GM23338 (cell line): ENCODE measurements at places on chromosomes 6 and 20. TPM values are rescaled to one million over a fixed set of nuclear protein-coding genes. Genes with fewer than 3 reads are reported as not detected.

GRCh38 chr20:40754339-40754943 is 65.4 kb upstream of the MAFB start:
- no peak for DNase-seq

DNA sequence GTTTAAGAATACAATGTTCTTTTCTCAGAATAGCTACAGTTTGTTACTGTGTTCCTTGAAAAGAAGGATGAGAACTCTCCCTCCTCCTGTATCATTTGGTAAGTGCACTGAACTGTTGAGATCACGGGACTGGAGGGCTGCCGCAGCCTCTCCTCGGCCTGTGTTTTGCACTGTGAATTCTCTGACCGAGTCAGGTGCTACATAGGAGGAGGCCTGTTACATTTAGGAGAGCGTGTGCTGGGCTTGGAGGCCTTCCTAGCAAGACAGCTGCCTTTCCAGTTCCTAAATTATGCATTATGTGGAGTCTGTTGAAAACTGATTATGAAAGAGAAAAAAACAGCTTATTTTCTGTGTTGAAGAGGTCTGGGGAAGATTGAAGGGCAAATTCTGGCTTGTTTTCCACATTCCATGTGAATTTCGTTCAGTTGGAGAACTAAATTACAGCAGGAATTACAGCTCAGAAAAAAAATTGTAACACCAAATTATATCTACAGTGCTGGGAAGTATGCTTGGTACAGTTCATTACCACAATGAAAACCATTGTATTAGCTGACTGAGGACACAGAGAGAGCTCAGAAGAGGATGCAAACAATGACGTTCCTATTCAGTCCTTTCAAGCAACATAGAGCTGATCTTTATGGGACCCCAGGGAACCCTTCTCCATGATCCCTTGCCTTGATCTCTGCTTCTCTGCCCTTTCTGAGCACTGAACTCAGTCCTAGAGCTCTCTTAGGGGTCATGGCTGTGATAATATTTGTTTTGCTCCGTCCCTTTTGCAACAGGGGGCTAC is 2.8 kb downstream of the TMC2 start:
- DNase-seq: no peak

- no peak for DNase-seq
These were observed 44.8 kb downstream of the AKAP12 start for GRCh38 chr6:151284548-151285017.

DNA sequence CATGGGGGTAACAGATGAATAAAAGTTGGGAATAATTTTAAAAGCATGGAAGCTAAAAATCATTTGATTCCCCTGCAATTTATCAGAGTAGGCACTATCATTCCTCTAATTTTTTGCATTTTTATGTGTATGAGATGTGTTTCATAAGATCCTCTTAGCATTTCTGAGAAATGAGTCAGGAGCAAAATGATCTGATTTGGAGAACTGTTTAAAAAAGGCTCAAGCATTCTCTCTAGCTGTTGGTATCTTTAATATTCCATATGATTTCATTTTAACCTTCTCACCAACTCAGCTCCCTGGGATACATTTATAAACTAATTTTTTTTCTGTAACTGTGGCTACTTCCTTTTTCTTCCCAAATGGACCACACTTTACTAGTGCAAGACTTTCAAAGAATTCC is 60.9 kb downstream of the MCHR2 start:
- no peak for DNase-seq

- no peak for DNase-seq
These were observed 67.9 kb upstream of the THBS2 start for GRCh38 chr6:169321546-169321945.

DNA sequence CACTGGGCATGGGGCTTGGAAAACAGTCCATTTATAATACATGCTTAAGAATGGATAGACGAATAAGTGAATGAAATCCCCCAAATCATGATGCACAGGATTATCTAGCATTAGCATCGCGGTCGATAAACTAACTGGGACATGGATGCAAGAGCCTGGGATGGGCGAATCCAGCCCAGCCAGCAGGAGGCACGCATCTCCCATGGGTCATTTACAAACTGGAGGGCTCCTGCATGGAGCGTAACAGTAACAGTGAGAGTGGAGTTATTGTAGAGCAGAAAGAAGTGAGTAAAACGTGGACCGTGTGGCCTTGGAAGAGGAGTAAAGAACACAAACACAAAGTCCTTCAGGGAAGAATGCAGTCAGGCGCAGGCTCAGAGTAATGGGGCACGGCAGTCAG is 136.5 kb downstream of the AGPAT4 start:
- DNase-seq: no peak

GRCh38 chr6:21742238-21742660 is 148.7 kb downstream of the SOX4 start:
- peak; percentile 51 for DNase-seq

- DNase-seq: no peak
These were observed 140.9 kb downstream of the LPA start for GRCh38 chr6:160523223-160523622.

DNA sequence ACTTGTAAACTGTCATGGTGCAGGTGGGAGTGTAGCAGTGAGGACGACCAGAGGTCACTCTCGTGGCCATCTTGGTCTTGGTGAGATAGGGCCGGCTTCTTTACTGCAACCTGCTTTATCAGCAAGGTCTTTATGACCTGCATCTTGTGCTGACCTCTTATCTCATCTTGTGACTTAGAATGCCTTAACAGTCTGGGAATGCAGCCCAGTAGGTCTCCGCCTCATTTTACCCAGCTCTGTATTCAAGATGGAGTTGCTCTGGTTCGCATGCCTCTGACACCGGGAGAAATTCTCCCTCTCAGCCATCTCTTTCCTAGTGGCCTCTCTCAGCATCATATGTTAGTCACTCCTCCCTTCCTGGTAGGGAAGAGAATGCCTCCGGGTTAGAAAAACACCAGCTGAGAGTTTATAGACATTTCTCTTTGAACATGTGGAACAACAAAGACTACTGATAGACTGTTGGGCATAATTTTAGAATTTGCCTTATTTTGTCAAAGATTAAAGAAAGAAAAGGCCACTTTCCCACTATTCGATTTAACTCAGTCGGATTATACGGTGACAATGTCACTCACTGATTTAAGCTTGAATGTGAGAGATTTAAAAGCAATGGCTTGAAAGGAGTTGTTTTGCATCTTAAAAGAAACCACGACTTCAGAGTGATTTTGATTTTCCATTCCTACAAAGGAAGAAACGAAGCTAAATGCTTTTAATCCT is 67.9 kb upstream of the SNX9 start:
- no peak for DNase-seq

DNA sequence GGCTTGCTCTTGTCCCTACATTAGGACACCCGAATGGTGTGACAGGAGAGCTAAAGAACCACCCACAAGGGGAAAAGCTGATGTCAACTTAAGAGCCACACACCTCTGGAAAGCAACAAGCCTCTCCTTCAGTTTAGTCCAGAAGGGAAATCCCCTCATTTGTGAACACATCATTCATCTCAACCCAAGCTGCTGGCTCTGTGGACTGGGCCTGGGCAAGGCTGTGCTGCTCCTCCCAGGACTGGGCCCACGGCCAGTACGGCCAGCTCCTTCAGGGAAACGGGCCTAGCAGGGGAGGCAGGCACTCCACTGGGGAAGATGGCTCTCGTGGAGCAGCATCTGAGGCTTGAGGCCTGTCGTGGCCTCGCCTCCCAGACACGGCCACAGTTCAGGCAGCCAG is 12.8 kb upstream of the SLC4A11 start:
- DNase-seq: no peak

GRCh38 chr6:119012521-119012920 is 65.9 kb downstream of the FAM184A start:
- DNase-seq: no peak

GRCh38 chr6:113672491-113673149 is 184.5 kb upstream of the MARCKS start:
- no peak for DNase-seq

GRCh38 chr20:41577129-41578009 is 40.8 kb downstream of the CHD6 start:
- DNase-seq: no peak

- DNase-seq: no peak
These were observed 214.5 kb downstream of the GJA1 start for GRCh38 chr6:121649951-121650350.

GRCh38 chr20:44071057-44071456 is 115.9 kb downstream of the JPH2 start:
- DNase-seq: no peak

DNA sequence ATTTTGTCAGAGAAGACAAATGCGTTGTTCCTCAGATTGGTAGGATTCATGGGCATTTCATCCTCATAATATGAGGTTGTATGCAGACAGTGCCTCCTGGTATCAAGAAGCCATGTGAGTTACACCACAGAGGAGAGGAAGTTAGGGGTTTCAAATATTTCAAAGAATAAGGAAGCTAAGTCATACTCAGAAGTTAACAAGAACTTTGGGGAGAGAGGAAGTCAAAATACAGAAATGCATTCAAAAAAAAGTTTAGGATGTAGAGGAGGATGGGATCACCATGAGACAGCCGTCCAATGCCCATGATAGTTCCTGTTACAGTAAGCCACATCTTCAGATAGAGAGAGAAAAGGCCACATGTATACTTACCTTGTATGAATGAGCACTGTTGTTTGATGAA is 22.3 kb downstream of the HLA-DOB start:
- DNase-seq: no peak

GRCh38 chr6:163389354-163389753 is 25.2 kb upstream of the QKI start:
- DNase-seq: no peak

FUT9 gene
- total RNA-seq: 6.8 and 7.1 TPM in 2 replicates

RIMS1 gene
- 3.9 and 4.0 TPM in 2 replicates for total RNA-seq

ILRUN gene
- total RNA-seq: 76.4 and 80.1 TPM in 2 replicates

BNIP5 gene
- total RNA-seq: not detected in 2 replicates

BFSP1 gene
- total RNA-seq: 4.9 and 5.0 TPM in 2 replicates

SIRPB1 gene
- not detected in 2 replicates for total RNA-seq

EBF4 gene
- 0.50 and 0.66 TPM in 2 replicates for total RNA-seq

SH3BGRL2 gene
- 23.8 and 24.5 TPM in 2 replicates for total RNA-seq

SLA2 gene
- 0.62 TPM in 1 of 2 replicates, not detected in the other for total RNA-seq

OSBPL2 gene
- 24.2 and 31.2 TPM in 2 replicates for total RNA-seq
